ENCODE measurements at places on chromosomes 4 and X.

DNA sequence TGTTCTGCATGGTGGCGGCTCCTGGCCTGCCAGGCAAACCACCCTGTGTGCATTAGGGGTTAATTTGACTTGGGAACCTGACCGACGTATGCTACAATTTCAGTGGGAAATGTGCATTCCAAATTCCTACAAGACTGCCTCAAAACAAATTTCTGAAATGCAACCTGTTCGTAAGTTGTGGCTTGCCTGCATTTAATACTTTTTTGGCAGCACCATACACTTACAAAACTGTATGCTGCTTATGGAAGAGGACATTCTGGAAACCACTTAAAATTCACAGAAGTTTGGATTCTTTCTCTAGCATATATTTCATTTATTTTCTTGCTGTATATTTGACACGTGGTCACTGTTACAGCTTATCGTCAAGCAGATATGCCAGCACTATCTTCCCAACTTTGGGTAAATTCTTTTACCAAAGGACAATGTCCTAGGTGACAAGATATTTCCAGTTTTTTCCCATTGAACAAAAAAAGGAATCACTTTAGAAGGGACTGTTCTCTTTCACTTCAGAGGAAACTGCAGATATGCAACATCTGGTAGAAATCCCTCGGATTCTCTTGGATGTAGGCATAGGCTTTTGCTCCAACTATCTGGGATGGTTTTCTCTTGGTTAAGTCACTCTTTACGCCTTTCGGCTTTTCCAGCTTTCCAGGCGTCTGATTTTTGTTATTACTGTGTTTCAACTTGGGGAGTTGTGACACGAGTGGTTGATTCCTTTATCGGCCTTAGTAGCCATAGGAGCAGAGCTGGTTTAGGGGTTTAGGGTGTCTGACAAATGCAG, 9.7 kb upstream of the TENM3 start:
- DNase-seq = no peak

- DNase-seq = no peak
Observed at GRCh38 chr4:94534401-94535312, 82.9 kb downstream of the PDLIM5 start.

- no peak for DNase-seq
Observed at GRCh38 chr4:158255727-158256324, 45.5 kb downstream of the TMEM144 start.

- no peak for DNase-seq
Observed at GRCh38 chrX:3134316-3134945, 93.2 kb downstream of the ARSF start.

Data from CD4-positive, alpha-beta T cell treated with Interleukin-2 at 100 ng/mL for 4 hours (primary cell).